ENCODE measurements at places on chromosomes 4 and X. TPM values are rescaled to one million over a fixed set of nuclear protein-coding genes. Genes with fewer than 3 reads are reported as not detected.

DNA sequence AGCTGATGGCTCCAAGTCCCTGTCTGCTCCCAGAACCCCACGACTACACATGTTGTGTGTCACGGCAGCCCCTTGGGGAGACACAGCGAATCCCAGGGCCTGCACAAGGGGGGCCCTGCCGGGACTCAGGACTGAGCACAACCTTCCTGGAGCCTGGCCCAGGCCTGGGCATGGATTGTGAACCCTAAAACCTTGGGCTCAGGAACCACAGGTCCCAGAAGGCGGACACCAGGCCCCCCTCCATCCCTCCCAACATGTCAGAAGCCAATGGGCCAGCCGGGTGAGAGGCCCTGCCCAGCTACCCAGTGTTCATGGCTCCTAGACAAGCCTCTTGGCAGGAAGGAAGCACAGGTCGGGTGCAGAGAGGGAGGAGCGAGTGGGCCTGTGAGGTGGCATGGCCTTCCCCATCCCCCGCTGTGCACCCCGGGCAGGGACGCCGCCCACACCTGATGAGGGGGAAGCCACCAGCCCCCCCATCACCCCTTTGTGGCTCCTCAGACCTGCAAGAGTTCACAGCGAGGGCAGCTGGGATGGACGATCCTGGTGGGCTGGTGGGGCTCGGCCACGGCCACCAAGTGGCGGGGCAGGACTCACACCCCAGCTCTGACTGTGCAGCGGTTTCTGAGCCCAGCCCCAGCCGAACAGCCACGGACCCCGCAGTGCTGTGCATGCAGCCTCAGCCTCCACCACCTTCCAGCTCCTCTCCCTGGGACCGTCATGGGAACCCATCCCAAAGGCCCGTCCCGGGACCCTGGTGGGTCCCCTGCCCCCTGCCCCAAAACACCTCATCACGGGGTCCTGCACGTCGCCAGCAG, 3.7 kb downstream of the PDE6B start:
- H3K36me3 ChIP-seq, result no peaks in the 10 kb centered on the region
- no peaks in the 10 kb centered on the region for H3K4me1 ChIP-seq
- no peak overlapping the region for H3K4me3 ChIP-seq
- peaks cover 8% of the 10 kb centered on the region for H3K27me3 ChIP-seq
- DNase-seq, result no peak

Gene XG
- total RNA-seq, result not detected

Gene SPARCL1
- total RNA-seq, result 165 TPM

Gene SCML2
- 15.9 TPM for total RNA-seq

All from transverse colon (tissue), 4 donors.